ENCODE measurements at places on chromosomes 7 and 10.

DNA sequence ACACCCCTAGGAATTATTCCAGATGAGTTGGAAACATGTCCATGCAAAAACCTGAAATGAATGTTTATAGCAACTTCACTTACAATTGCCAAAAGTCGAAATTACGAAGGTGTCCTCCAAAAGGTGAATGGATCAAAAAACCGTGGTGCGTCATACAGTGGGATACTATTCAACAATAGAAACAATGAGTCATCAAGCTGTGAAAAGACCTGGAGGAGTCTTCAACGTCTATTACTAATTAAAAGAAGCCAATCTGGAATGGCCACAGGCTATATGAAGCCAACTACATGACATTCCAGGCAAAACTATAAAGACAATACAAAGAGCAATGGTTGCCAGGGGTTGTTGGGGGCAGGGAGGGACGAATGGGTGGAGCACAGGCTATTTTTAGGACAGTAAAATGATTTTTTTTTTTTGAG, 12.6 kb upstream of the PPP2R2D start:
- DNase-seq: no peak

DNA sequence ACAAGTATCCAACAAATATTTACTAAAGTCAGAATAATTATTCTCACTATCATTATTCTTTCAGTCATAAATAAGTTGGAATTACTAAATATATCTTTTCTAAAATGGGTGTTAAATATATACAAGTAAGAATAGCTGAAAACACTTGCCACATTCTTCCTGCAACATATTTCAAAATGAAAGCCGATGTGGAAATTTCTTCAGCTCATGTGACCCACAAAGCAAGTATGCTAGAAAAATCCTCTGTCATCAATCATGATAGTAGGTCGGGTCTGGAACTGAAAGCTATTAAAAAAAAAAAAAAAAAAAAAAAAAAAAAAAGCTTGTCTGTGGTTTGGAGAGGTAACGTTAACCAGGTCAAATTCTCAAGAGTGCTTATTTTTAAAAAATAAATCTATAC, 344.7 kb downstream of the NEBL start:
- no peak for DNase-seq

- no peak for DNase-seq
These were observed 69.8 kb upstream of the BAIAP2L1 start for GRCh38 chr7:98470485-98471240.

- no peak for DNase-seq
These were observed 181.4 kb downstream of the ARID5B start for GRCh38 chr10:62082729-62083411.

GRCh38 chr10:1315178-1315577, 259.0 kb downstream of the WDR37 start:
- no peak for DNase-seq

- no peak for DNase-seq
These were observed 5.0 kb upstream of the HOXA13 start for GRCh38 chr7:27204851-27205322.

GRCh38 chr7:132125872-132126595, 450.2 kb downstream of the PLXNA4 start:
- DNase-seq: no peak

GRCh38 chr7:143458263-143458662, 15.0 kb downstream of the TAS2R60 start:
- no peak for DNase-seq

DNA sequence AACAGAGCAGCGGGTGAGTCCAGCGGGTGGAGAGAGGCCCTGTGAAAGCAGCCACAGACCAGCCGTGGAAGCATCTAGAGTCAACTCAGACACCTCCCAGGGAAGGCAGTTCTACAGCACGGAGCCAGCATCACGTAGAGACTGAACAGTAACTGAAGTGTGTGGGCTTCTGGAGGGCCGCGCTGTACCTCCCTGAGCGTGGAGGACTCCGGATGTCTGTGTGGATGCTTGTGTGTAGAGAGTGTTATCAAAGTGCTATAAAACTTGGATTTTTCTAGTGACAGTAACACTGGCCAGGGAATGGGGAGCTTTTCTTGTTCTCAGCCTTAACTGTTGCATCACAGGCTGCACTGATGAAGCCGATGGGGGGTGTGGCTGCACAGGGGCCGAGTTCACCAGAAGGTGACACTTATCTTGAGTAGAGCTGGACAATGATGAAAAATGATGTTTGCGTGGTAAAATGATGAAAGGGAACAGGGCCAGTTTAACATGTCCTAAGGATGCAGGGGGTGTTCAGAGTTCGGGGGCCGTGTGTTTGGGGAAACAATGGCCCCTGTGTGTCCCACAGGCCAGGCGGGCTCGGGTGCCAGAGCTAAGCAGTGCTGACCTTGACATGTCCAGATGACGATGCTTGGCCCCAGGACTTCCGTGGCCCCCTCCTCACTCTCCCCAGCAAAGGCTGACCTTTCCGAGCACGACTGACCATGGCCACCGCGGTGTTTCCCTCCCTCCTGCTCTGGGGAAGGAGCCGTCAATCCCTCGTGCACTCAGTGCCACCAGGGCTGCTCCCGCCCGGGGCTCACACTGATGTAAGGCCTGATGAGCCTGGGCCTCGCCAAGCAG, 21.9 kb downstream of the MNX1 start:
- no peak for DNase-seq

DNA sequence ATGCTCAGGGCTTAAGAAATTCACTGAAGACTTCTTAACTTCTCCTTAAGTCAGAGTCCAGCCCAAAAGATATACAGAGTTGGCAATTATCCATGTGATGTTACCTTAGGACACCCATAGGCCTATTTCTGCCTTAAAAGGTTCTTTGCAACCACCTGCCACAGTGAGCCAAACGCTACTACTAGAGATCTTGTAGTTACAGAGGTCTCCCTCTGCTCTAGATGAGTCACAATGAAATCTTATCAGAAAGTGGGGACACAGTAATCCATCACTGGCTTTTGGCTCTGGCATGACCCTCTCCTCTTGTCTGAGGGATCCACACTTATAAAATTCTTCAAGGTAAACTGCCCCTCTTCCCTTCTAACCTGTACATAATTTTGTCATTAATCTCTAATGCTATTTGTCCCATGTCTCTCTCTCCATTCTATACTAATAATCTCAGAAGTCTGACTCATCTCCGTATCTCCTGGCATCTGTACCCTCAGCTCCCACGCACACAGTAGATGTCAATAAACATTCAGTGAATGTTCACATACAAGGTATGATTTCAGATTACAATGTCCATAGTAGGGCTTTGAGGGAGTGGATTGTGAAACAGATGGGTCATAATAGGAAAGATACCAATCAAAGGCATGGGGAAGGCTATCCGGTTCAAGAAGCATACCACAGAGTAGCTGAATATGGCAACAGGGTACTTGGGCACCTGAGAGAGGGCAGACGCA, 112.1 kb downstream of the SGMS1 start:
- DNase-seq: no peak

DNA sequence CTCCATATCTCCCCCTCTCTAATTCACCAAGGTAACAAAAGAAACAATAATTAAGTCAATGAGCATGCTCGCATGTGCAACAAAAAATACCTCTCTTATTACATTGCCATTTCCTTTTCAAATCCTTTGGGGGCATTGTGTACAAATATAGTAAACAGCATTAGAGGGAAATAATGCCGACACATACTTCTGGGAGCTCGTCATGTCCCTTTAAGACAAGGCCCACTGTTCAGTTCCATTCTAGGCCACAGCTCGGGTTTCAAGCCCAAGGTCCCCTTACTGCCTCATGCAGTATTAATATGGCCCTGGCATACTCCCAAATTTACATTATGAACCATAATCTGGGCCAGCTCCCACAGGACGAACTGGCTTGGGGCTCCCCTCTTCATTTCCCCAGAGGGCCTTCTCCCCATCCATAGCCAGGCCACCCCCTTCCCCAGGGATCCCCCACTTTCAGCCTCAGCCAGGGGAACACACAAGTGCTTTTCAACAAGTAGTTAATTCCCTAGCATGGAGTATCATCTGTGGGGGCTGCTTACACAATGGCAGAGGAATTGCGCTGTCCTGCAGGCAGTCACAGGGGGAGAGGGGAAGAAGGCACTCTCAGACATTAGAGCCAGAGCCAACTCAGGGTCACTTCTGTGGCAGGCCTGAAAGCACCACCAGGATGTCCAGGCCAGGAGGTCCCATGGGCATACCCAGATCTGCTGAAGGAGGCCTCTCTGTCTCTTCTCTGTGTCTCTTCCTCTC, 110.6 kb downstream of the KCNMA1 start:
- DNase-seq: no peak

- no peak for DNase-seq
These were observed 231.3 kb upstream of the CELF2 start for GRCh38 chr10:10786109-10787090.

DNA sequence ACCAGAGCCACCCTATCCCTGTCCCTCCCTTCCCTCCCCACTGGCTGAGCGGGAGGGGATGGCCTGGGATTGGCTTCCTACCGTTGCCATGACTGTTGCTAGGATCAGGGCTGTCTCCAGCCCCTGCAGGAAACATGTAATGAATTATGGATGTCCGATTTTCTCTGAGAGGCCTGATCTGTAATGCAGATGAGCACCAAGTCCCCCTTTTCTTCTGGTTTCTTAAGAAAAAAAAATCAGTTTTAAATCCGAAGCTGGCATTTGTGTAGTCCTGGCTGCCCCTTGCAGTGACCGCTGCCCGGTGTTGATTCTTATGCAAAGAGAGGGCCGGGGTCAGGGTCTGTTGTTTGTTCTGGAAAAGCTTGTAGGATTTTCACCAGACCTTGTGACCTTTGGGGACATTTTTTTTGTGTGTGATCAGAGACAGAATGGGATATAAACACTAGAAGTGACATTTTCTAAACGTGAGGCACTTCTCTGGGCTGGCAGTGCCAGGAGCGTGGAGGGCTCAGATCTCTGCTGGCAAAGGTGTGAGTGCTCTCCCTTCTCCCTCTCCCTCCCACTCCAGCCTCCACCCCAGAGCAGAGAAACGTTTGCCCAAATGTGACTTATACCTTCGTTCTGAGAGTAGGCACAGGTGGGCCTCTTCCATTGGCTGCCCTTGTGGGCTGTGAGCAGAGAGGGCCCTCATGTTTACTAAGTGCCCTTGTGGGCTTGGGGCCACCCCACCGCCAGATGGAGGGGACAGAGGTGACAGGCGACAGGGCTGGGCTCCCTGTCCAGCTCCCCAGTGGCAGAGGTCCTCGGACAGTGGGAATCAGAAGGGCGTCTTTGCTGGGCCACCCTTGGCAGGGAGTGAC, 127.5 kb downstream of the DNAJB6 start:
- DNase-seq: no peak

DNA sequence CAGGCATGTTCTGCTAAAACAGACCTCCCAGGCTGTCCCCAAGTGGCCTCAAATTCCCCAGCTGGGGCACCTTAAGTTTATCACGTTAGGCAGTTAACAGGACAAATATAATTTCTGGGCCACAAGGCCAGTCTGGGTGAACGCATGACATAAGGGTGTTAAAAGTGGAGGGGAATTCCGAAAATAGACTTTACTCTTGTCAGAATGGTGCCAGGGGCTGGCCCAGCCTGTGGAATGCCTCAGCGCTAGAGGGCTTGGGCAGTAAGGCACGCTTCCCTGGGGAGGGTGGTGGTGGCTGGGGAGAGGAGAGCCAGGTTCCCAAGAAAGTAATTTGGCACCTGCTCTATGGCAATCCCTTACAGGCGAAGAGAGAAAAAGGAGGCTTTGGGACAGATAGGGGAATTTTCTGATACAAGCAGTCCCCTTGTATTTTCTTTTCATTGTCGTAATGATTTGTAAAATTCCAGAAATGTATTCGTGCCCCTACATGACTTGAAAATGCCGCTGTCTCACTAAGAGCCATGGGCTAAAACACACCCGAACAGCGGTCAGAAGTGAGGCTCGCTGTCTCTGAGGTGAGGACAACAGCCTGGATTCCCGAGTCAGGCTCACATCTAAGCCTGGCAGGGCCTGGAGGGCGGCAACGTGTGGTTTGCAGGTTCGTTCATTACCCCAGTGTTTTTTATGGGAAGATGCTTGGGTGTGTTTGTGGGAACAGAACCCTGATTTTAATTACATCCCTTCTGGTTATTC, 463.2 kb upstream of the GALNT17 start:
- DNase-seq: no peak

DNA sequence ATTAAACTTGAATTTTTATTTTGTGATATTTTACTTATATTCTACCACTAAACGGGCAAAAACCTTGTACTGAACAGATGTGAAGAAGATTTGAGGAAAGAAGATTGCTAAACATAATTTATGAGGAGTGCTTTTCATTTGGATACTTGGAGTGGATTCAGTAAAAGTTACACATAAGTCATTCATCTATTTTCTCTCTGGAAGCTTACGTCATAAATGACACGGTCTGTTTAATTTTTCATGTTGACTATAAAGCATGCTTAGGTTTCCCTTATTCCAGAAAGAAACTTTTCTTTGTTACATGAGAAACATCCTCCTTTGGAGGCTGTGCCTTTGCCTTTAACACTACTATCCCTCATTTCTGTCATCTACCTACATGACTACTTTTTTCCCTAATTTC, 53.9 kb downstream of the TFEC start:
- DNase-seq: no peak

GRCh38 chr7:13829231-13829630, 160.2 kb downstream of the ETV1 start:
- no peak for DNase-seq

DNA sequence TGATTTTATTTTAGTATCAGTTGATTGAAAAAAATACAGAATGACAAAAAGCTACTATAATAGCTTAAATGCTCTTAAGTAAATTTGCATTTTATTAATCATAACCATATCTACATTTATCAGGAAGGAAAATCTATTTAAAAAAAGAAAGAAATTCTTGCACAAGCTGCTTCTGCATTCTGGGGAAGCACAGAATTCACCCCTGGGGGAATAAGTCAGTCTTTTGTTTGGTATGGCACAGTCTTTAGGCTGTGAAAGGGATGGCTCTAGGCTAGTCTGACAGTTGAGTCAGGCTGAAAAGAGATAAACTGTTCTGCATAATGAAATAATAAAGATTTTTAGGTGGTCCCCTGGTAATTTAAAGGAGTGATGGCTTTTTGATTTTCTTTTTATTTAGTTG, 37.9 kb downstream of the HTR7 start:
- DNase-seq: no peak

- DNase-seq: no peak
These were observed 30.5 kb upstream of the ZNF273 start for GRCh38 chr7:64872351-64873154.

GRCh38 chr10:56728349-56728748, 367.3 kb upstream of the ZWINT start:
- DNase-seq: no peak

DNA sequence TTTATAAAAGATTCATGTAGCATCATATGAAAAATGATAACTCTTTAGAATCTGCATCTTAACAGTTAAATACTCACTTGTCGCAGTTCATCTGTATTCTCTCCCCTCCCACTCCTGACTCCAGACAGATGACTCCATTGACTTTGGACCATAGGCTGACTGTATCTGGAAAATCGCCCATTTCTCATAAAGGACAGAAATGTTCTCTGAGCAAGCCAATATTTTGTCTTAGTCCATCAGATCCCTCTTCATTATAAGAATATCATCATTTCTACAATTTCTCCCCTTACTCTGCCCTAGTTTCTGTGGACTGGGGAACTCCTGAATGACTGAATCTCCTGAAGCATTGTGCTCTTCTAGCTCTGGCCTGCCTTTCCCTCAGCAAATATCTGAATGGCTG, 125.4 kb downstream of the SEMA3D start:
- DNase-seq: no peak

GRCh38 chr7:143882020-143882603, 19.9 kb downstream of the TCAF1 start:
- DNase-seq: no peak

- no peak for DNase-seq
These were observed 20.4 kb downstream of the ZNF775 start for GRCh38 chr7:150399421-150400007.

- DNase-seq: no peak
These were observed at the start of gene PIK3CG for GRCh38 chr7:106865130-106866041. TSS of gene PIK3CG (plus strand) at chr7:106865282. CDS start at chr7:106867562, 2,280 bp downstream.
